ENCODE measurements at places on chromosomes 3 and 15. TPM values are rescaled to one million over a fixed set of nuclear protein-coding genes. Genes with fewer than 3 reads are reported as not detected.

DNA sequence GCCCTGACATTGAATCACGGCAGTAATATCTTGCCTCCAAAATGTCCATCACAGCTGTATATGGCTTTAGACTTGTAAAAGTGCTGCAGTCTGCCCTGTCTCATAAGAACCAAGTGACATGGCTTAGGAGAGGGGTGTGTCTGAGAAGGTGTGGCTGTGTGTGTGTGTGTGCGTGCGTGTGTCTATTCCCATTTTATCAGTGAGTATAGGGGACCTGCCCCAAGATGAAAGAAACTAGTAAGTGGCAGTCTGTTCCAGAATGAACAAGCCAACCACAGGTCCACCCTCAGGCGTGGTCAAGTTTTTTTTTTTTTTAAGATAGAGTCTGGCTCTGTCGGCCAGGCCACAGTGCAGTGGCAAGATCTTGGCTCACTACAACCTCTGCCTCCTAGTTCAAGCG, 5.6 kb upstream of the RHOV start:
- DNase-seq, result no peak

The SLC2A2 gene
- total RNA-seq, result not detected

DNA sequence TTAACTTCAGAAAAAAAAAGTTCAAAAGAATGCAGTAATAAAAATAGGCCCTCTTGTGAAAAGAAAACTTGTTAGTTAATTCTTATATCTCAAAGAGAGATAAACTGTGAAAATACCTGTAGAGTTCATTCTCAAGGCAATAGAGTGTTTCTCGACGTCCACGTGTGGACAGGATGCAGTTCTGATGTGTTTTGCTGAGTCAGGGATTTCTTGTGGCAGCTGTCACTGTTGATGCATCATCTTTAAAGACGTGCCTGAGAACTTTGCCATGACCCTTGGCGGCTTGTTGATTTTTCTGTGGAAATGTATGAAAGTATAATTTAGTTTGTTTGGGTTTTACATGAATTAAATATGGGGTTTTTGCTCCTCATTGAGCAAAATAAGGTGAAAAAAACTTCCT, 702.2 kb downstream of the NLGN1 start:
- no peak for DNase-seq

The NMNAT3 gene
- total RNA-seq, result 1.1 TPM

The ZCWPW2 gene
- total RNA-seq, result not detected

- DNase-seq, result no peak
These were observed 266.2 kb upstream of the ROPN1 start for GRCh38 chr3:124258057-124258500.

GRCh38 chr3:71149959-71150954, 433.3 kb downstream of the FOXP1 start:
- no peak for DNase-seq

- no peak for DNase-seq
These were observed 45.4 kb upstream of the RPL32 start for GRCh38 chr3:12886736-12887135.

The LCMT2 gene
- total RNA-seq, result 15.5 TPM

The SERINC4 gene
- total RNA-seq, result 0.20 TPM

GRCh38 chr3:45953536-45953935, 10.3 kb downstream of the CXCR6 start:
- no peak for DNase-seq

The CCDC174 gene
- 30.2 TPM for total RNA-seq

The SUCNR1 gene
- not detected for total RNA-seq

DNA sequence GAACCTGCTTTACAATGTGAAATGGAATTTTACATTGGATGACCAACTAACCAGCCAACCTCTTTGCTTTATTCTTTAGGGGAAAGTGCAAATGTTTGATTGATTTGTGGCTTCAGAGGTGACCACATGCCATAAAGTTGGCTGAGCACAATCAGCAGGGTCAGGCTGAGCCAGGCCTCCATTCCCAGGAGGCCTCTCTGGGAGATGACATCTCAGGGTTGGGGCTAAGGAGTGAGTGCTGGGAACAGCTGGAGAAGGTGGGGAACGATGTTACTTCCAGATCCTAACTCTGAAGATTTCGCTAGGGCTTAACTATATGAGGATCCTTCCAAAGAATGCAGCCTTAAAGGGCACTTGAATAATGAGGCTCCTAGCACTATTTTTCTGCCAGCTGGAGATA, 131.7 kb downstream of the ATP10A start:
- no peak for DNase-seq

GRCh38 chr3:127112796-127113570, 79.9 kb upstream of the PRR23E start:
- no peak for DNase-seq

GRCh38 chr15:66657185-66658020, 44.6 kb upstream of the SMAD6 start:
- DNase-seq, result no peak

GRCh38 chr3:88947013-88947412, 160.4 kb upstream of the EPHA3 start:
- no peak for DNase-seq

DNA sequence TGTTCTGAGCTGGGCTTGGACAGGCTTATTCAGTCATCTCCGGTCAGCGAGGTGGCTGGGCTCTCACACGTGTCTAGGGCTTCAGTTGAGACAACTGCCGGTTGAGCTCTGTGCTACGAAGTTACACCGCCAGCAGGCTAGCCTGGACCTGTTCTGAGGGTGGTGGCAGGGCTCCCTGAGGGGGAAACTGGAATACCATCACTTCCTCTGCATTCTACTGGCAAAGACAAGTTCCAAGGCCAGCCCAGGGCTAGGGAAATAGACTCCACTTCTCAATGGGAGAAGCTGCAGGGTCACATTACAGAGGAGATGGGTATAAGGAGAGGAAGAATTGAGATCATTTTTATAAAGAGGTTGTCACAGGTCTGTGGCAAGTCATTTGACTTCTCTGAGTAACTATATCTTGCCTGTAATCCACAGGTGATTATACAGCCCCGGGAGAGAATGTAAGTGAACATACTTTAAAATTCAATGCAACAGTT, 106.8 kb upstream of the IL12A start:
- DNase-seq, result no peak
